ENCODE measurements at places on chromosomes 3 and 15.
A peak's percentile ranks its signal among the peaks of the same experiment; 100 is the strongest.

DNA sequence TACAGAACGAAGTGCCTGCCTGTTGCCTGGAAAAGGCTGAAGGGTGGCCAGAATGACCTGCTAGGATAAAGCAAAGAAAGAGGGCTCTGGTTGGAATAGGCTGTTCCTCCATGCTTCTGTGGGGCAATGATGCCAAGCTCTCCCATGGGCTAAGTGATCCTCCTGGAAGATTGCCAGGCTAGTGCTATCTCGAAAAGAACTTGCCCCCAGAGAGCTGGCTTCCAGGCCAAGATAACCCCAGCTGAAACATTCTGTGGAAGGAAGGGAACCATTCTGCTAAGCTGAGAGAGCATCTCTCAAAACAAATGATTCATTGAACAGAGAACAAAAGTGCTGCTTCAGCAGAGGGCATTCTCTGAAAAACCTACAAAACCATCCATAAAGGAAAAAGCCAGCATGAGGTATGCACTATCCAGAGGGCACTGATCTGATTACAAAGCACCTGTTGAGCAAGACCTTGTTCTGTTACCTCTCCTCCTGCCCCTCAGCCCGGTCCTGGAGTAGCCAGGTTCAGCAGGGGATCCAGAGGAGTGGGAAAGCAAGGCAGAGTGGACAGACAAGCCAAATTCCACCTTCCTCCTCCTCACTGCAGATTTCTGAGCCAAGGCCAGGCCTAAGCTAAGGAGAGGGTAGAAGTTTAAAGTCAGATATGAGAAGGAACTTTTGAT, 31.9 kb upstream of the SPRED1 start:
- no peak for DNase-seq

DNA sequence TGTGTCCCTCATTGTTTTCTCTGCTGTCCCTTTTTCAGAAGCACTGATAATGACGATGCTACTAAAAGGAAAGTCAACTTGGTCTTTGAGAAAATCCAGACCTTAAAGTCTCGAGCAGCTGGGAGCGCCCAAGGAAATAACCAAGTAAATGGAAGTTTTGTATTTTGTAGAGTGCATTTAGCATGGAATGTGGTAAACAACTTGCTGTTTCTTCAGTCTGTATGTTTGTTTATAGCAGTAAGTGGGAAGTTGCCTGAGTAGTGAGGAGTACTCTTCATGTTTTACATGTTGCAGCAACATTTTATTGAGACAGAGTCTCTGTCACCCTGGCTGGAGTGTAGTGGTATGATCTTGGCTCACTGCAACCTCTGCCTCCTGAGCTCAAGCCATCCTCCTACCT, 66.0 kb downstream of the CGNL1 start:
- DNase-seq, result no peak

GRCh38 chr3:60720736-60721135, 530.5 kb downstream of the FHIT start:
- DNase-seq, result no peak

DNA sequence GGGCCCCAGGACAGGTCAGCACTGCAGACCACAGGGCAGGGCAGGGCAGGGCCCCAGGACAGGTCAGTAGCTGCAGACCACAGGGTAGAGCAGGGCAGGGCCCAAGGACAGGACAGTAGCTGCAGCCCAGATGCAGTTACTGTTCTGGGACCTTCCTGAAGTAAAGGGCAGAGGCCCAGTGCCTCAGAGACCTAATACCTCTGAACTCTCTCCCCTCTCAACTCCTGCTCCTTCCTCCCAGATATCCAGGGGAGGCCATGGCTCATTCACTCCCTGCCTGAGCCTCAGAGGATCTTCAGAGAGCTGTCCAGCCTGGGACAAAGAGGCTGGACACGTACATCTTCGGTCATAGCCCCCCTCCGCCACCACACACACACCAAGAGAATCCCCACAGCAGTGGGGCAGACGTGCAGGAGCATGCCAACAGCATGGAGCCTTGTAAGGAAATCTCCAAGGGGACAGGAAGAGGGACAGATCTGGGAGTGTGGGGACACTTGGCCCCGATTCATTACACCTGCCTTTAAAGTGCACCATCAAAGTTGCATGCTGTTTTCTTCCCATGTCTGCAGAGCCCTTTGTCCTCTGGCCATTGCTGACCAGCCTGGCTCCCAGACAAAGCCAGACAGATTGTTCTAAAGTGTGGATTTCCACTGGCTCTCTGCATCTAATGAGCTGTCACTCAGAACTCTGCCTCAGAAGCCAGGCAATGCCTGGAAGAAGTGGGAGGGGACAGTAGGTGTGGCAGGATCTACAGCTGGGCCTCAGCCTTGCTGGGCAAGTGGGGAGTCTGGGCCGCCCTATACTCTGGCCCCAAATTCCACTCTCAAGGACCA, 24.2 kb upstream of the BUB1B start:
- no peak for DNase-seq

DNA sequence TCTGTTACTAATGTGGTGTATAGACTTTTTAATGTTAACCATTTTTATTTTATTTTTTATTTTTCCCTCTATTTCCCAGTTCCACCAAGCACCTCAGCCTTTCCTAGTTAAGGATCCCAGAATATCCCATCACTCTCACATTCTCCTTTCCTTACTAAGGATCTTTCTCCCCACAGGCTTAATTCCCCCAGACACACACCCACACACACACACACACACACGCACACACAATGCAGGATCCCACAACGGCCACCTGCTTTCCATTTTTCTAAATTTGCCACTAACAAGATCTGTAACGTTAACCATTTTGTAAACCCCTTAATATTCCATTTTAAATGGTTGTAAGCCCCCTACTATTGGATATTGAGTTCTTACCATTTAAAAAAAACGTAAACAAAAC, 404.1 kb downstream of the ZIC1 start:
- DNase-seq, result no peak

DNA sequence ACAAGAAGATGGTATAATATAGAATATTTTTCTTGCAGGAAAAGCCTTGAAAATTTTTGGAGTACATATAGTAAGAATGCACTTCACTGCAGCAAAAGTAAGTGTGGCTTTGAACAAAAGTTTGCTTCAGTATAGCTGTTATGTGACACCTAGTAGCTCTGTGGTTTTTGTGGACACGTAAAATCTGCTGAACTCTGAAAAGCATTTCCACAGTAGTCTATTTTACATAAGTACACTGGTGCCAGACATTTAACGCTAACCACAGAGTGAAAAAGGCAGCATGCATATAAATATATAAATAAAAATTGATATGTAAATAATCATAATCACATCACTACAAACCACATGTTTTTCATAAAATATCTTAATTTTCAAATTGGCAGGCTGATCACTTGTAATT, 39.8 kb downstream of the CGGBP1 start:
- no peak for DNase-seq

GRCh38 chr3:138257986-138258385, 70.9 kb downstream of the ARMC8 start:
- no peak for DNase-seq

DNA sequence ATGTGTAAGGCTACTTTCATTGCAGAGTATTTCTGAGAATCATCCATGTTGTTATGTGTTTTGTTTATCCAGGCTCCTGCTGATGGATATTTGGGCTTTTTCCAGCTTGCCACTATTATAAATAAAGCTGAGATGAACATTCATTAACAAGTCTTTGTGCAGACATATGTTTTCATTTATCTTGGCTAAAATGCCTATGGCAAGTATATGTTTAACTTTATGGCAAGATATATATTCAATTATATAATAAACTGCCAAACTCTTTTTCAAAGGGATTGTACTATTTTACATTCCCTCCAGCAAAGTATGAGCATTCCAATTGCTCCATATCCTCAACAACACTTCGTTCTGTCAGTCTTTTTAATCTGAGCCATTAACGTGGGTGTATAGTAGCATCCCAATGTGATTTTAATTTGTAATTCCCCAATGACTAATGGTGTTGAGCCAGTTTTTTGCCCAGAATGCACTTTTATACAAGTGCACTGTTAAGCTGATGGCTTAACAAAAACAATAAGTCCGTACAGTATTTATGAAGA, 452.4 kb downstream of the SHQ1 start:
- DNase-seq, result no peak

DNA sequence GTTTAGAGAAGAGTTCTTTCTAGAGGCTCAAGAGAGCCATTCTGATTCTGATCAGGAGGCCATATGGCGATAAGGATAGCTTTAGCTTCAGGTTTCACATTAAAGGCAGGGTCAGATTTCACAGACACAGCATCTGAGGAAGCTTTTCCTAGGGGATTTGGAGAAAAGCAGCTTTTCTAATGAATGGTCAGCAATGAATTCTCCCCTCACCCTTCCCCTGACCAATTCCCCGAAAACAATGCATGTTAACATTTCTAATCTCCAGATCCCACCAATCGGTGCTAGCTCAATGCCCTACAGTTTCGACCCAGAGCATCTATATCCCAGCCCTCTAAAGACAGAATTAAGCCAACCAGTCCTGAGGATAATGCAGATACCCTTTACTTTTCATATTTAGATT, 9.8 kb downstream of the AGBL1 start:
- no peak for DNase-seq

DNA sequence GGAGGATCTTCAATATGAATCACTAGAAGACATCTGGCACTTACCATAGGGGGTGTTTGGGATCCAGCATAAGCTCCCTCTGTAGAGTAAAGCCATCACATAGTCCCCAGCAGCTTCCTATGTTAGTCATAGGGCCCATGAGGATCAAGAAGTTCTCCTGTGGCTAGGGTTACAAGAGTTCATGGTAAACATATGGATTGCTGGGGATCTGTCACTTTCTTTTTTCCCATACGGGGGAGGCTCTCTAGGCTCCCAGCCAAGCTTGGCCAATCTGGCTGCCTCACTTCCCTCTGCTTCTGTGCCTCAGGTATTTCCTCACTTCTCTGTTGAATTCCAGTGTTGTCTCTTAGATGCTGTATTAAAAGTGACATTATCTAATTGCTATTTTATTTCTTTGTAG, 597.9 kb downstream of the PDCD6IP start:
- no peak for DNase-seq

GRCh38 chr3:160192310-160193029, 32.8 kb upstream of the C3orf80 start:
- DNase-seq, result no peak

DNA sequence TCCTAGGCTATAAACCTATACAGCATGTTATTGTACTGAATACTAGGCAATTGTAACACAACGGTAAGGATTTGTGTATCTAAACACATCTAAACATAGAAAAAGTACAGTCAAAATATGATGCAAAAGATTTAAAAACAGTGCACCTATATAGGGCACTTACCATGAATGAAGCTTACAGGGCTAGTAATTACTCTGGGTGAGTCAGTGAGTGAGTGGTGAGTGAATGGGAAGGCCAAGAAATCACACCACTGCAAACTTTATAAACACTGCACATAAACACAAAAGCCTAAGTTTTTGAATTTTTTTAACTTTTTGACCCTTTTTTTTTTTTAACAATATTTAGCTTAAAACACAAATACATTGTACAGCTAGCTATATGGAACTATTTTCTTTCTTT, 204.7 kb upstream of the CTNNB1 start:
- DNase-seq, result peak; percentile 21

GRCh38 chr15:63560741-63561448, 36.3 kb upstream of the FBXL22 start:
- DNase-seq, result no peak

DNA sequence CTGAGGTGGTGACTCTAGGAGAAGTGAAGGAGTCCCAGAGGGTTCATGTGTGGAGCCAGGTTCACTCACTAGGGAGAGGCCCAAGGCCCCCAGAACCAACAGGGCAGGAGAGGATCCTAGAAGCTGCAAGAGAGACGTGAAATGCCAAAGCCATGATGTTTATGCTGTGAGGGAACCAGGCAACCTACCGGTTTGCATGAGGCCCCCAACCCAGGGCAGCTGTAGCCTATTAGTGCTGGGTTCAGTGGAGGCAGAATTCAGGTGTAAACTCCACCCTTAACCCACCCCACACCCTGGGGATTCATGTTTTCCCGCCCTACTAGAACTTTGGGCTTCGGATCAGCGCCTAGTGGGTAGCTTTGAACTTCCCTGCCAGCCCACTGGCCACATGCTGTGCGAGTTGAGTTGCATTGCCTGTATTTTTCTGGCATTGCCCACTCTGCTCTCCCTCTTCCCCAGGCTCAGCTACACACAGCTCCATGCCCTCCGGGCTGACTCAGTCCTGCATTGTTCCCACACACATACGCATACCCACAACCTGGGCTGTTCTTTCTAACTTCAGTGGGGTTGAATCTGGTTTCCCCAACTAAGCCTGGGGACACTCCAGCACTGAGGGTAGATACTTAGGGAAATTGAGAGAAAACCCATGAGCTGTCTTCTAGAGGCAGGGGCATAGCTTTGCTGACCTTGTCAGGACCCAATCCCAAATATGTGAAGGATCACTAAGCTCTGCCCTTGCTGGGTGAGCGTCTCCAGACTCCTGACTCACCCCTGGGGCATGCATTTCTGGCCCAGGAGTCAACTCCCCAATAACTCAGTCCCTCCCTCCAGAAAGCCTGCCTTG, 2.0 kb upstream of the ZBTB47 start:
- peak; percentile 82 for DNase-seq

- DNase-seq, result no peak
Measured at GRCh38 chr3:64520334-64520733, 167.5 kb downstream of the ADAMTS9 start.

DNA sequence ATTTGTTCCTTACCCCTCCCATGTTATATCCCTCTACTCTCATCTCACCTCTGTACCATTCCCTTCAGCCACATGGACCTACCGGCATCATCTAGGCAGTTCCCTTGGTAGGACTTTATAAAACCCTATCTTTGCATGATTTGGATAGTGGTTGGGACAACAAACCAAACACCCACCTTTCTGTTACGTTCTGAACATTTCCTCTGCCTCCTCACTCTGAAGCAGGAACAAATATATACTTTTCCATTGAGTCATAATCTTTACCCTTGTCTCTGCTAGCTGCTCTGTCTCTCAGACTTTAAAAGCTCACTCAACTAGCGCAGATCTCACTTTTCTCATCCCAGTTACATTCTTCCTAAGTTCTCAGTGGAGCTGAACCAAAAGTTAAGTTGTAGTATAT, 17.8 kb downstream of the UBXN7 start:
- DNase-seq, result peak; percentile 21

DNA sequence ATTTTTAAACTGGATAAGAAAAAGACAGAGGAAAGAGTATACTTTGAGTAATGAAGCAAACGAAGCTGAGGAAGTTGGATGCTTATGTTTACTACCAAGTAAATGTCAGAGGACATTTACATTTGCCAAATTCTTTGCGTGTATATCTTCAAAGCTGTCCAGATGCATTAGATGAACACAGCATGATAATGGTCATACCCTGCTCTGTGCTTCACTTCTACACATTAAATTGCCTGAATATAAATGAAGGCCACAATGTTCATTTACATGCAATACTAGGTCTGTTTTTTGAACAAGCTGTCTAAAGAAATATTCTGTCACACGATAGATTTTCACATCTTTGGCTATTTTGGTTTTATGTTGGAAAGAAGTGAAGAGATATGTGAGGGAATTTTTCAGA, 405.8 kb upstream of the ADAMTS9 start:
- no peak for DNase-seq

GRCh38 chr3:51982352-51982837, 940 bp upstream of the ACY1 start:
- DNase-seq, result peak; percentile 65
